ENCODE measurements at places on chromosomes 11 and 22.

- ATAC-seq = peak; percentile 91
Observed at GRCh38 chr11:68164437-68164836, 43.2 kb upstream of the CHKA start.

DNA sequence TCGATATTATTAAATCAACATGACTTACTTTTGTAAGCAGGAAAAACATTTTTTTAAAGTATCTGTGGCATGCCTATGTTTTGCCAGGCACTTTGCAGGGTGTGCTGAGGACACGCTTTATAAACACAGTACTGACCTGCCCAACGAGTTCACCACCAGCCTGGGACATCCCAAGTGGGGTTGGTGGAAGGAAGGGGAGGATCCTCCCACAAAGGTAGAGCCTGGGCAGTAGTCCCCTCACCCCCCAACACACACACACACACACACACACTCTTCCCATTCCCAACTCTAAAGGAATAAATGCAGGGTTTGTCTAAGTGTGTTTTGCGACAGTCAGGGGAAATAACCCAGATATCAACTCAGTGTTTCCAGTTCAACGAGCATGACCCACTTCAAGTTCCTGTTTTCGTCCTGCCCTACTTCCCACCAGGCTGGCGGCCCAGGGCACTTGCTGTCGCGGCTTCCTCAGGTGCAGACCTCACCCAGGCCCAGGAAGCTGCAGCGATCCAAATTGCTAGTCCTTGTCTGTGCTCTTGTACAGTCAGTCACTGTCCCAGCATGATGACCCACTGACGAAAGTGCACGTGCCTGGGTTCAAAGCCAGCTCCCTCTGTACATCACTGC, 3.1 kb downstream of the CERK start:
- ATAC-seq = peak; percentile 6

- no peak for ATAC-seq
Observed at GRCh38 chr11:93236741-93237675, 39.2 kb upstream of the SLC36A4 start.

GRCh38 chr22:36439481-36440271, 41.8 kb downstream of the TXN2 start:
- ATAC-seq = peak; percentile 32

GRCh38 chr11:87266751-87267150, 229.0 kb downstream of the TMEM135 start:
- ATAC-seq = no peak

- ATAC-seq = no peak
Observed at GRCh38 chr11:65788821-65789220, 2.0 kb downstream of the OVOL1 start.

GRCh38 chr11:134655189-134655989, 243.3 kb upstream of the B3GAT1 start:
- no peak for ATAC-seq

- ATAC-seq = no peak
Observed at GRCh38 chr11:114242032-114242431, 54.2 kb upstream of the NNMT start.

DNA sequence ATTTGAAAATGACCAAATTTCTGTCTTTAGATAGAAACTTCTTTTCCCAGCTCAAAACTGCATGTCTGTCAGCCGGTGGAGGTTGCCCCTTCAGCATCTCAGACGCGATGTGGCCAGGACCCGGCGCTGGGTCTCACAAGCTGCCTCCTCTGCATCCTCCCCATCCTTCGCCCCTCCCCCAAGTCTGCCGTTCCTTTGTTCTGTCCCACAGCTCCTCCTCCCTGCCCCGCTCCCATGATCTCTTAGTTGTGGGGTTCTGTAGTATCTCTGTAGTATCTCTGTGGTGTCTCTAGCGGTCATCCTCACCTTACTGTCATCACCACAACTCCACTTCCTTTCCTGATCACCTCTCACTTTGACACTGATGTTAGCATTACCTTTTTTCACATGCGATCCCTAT, 49.9 kb downstream of the TRAF6 start:
- ATAC-seq = no peak
